Activated naive CD4-positive, alpha-beta T cell treated with anti-CD3 and anti-CD28 coated beads for 36 hours (primary cell): ENCODE measurements at places on chromosomes 6 and 20. TPM values are rescaled to one million over a fixed set of nuclear protein-coding genes. Genes with fewer than 3 reads are reported as not detected.

Gene STMND1
- total RNA-seq, result not detected

Gene CCN5
- not detected for total RNA-seq

Gene WFDC10B
- not detected for total RNA-seq

Gene GPR6
- total RNA-seq, result not detected

Gene OVOL2
- not detected for total RNA-seq

Gene KHDRBS2
- total RNA-seq, result not detected

Gene MLIP
- total RNA-seq, result not detected

Gene CGAS
- 17.4 TPM for total RNA-seq

Gene MOG
- total RNA-seq, result not detected
